Activated CD8-positive, alpha-beta memory T cell treated with anti-CD3 and anti-CD28 coated beads, Interleukin-2, amount 50 U/mL, for 48 hours (primary cell): ENCODE measurements at places on chromosomes 4 and X.

GRCh38 chrX:30961387-30962174 lies 72.5 kb upstream of the TAB3 start:
- DNase-seq, result no peak

- peak; percentile 89 for DNase-seq
Observed at GRCh38 chr4:88007304-88008121, at the start of gene PKD2. PKD2 (plus strand) TSS chr4:88007635; CDS start chr4:88007734, 99 bp downstream.

DNA sequence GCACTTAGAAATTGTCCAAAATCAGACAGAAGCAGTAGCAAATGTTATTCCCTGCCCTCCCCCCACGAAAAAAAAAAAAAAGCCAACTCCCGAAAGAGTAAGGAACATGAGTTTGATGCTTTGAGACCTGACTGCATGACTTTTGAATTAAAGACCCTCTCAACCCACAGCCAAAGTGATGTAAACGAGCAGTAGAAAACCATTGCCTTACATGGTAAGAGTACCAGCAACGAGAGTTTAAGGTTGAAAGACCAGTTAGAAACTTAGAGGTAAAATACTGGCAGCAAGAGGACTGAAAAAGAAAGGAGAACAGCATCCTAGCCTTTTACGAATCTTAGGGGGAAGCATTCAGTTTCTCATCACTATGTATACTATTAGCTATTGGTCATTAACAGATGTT lies 10.0 kb upstream of the ANXA10 start:
- DNase-seq, result no peak

DNA sequence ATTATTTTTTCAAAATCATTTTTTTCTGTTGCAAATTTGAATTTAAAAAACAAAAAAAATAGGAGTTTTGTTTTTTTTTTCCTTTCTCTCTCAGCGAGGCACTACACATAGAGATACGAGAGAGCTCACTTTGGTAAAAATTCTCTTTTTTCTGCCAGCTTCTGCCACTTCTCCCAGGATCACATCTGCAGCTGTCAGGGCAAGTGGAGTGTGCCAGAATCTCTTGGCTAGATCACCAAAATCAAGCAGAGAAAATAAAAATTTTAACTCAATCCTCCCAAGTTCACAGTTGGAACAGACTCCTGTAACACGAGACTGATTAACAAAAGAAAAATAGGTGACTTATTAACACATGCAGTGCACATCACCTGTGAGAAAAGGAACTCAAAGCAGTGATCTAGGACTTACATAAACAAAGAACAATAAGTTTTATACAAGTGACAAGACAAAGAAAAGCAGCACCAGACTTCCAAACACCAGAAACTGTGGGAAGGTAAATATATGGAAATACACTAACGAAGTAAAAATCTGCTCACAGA lies 213.2 kb upstream of the ZFP42 start:
- DNase-seq, result no peak

DNA sequence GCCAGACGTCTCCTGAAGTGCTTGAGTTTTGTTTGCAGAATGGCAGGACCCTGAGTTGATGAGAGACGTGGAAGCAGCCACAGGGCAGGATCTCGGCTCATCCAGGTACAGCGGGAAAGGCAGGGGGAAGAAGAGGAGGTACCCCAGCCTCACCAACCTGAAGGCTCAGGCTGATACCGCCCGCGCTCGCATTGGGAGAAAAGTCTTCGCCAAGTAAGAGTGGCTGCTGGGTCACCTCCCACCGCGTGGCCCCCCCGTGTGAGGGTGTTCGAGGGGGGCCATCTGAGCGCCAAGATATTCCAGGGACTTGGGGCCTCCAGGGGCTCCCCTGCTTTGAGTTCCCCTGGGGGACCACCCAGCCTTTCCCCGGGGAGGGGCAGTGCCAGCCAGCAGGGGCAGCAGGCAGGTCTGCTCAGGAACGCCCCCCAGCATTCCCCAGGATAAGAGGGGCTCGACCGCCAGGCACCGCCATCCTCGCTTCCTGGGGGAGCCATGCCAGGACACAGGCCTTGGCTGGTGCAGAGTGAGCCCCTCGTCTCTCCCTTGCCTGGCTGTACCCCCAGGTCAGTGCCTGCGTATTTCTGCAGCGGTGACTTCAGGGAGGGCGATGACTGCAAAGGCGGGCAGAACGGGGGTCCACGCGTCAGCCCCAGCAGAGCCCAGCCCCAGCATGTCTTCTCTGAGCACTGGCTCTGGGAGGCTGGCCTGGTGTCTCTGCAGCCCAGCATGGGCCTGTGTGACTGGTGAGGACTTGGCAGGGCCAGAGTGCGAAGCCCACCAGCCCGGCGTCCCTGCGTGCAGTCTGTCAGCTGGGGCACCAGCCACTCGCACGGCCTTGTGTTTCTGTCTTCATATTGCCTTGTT lies 22.3 kb downstream of the NKX1-1 start:
- no peak for DNase-seq

DNA sequence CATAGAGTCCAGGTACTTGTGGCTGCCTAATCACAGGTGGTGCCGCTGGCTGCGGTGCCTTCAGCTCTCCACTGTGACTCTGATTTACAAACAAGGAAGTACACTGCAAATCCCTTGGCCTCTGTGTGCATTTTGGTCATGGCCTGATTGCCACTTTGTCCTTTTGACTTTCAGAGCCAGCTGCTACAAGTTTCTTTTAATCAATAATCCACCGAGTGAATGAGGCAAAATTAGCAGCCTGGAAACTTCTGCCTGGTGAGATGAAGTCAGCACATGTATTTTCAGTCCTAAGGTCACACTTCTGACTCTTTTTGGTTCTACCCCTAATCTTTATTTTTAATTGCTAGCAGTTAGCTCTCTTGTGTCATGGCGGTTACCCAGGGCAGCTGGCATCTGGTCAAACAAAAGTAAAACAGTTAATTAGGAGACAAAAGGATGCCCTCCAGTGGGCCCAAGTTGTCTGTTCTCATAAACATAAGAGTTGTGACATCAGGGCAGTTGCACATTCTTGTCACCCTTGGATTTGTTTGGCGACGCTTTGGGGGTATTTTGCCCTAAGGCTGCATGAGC lies 62.3 kb upstream of the LNX1 start:
- no peak for DNase-seq
